ENCODE measurements at places on chromosomes 1 and 21.

- no peak for DNase-seq
These were observed 146.2 kb upstream of the TMEM51 start for GRCh38 chr1:15007368-15007767.

DNA sequence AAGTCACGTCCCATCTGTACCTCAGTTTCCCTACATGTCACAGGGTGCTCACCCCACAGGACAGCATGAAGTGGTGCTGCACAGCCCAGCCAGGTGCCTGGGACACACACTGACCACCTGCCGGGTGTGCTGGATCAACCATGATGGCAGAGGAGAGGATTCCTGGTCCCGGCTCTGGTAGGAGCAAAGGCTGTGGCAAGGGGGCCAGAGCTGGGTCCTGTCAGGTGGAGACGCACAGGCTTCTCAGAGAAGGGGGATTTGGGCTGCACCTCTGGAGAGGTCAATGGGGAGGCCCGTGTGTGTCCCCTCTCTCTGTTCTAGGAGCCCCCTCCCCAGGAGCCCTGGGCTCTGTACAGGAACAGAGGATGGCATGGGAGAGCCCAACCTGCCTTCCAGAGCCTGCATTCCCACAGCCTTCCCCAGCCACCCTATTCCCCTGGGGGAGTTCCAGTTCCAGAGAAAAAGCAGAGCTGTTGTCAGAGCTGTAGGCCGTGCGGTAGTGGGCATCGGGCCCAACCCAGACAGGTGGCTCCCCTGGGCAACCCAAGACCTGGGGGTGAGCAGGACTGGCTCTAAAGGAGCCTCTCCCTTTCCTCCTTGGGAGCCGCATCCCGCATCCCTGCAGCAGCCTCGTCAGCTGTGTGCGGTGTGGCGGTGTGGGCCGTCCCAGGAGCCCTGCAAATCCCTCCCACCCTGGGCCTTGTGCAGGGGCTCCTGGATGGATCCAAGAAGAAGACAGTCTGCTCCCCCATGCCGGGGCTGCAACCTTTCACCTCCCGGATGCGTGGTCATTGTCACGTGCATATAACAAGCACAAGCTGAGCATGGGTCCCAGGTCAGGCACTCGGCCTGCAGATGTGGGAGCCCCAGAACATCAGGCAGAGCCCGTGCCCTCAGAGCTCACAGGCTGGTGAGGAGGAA, 2.9 kb upstream of the TFF3 start:
- no peak for DNase-seq

GRCh38 chr1:22569269-22569668, 6.0 kb downstream of the EPHA8 start:
- DNase-seq, result no peak

DNA sequence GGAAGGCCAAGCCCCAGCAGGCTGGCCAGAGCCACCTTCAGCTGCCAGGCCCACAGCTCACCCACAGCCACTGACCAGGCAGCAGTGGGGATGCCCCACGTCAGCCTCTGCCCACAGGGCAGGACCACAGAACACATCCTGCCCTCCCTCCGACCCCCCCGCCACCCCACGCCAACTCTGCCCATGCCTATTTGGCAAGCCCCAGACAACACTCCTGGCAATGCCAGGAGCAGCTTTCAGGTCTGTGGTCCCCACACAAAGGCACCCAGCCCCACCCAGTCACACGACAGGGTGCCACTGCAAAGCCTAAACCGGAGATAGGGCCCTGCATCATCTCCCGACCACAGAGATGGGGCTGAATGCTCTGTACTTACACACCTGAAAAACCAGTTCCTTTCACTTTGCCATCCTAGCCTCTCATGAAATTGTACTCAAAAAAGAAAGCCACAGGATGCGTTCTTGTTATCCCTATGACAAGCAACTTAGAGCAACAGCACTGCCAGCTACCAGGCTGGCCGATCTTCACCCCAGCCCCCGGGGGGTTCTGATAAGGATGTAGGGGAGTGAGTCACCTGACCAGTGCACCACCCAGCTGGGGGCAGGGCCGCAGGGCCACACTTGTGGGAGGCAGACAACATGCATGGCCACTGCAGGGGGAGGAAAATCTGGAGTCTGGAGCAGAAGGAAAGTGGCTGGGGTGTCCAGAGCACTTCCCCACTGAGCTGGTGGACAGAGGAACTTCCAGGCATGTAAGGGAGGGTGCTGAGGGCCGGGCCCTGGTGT, 36.2 kb downstream of the UBE2G2 start:
- DNase-seq, result no peak
